KBM-7 (cell line): ENCODE measurements at places on chromosomes 3 and 15.

DNA sequence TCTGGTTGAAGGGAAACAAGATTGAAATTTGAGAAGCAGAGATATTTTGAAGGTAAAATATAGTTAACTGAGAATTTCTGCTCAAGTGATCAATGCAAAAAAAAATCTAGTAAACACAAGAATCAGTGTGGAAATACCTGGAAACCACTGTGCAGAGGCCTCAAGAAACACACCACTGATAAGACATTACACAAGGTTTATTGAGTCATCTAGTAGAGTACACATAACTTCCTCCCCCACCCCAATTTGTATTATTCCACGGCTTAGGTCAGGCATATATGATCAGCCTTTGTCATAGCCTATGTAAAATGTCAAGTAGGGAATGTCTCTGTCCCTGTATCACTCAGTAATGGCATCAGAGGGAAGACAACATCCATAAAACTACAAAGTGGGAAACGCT lies 447.8 kb upstream of the BCHE start:
- no peak for DNase-seq

DNA sequence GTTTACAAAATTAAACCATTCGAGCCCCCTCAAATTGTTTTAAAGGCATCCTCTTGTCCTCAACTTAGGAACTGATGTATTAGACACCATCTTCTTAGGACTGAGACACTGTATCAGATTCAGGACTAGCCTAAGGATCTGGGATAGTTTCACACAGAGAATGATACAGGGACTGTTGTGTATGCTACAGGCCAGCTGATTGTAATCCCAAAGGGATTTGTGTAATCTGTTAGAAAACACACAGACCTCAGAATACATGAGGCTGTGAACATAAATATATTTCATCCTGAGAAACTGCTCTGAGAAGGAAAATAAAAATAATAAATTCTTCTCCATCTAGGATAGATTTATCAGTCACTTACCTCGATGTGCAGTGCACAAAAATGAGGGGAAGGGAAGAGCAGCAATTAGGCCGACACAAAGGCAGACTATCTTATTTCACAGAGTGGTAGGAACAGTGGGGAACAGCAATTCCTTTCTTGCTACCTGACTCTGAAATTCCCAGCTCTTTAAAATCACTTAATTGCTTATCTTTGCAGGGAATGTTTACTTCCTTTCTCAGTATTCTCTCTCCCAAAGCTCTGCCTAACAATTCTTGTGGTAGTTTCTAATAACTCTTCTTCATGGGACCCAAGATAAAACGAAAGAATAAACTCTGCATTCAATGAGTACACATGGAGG lies 322.5 kb downstream of the MAGI1 start:
- no peak for DNase-seq

GRCh38 chr3:114451051-114451451 lies 157.2 kb downstream of the TIGIT start:
- DNase-seq = no peak

- DNase-seq = no peak
These were observed 76.9 kb downstream of the CTNNB1 start for GRCh38 chr3:41276191-41276590.
